Metanephros (tissue), 2 donors: ENCODE measurements at places on chromosomes 2 and 18. TPM values are rescaled to one million over a fixed set of nuclear protein-coding genes. Genes with fewer than 3 reads are reported as not detected.

Gene CAPN13
- total RNA-seq: 2.0 TPM

Gene CCBE1
- 30.7 TPM for total RNA-seq

Gene TRIM54
- total RNA-seq: 10.4 TPM

Gene PLB1
- 2.6 TPM for total RNA-seq

Gene CD207
- total RNA-seq: not detected

Gene CTLA4
- total RNA-seq: 0.29 TPM

Gene ANKRD29
- total RNA-seq: 2.0 TPM

Gene CNDP2
- 163 TPM for total RNA-seq

Gene IL36G
- not detected for total RNA-seq

Gene LGALSL
- 19.2 TPM for total RNA-seq

Gene MOGAT1
- not detected for total RNA-seq

Gene C18orf54
- total RNA-seq: 7.2 TPM

Gene SPEG
- total RNA-seq: 39.6 TPM

Gene FOXI3
- 0.06 TPM for total RNA-seq

Gene PJVK
- 5.1 TPM for total RNA-seq

Gene IL1RL2
- total RNA-seq: 1.2 TPM

Gene GKN2
- 0.53 TPM for total RNA-seq

Gene INHA
- total RNA-seq: 0.58 TPM

Gene ABCG8
- 1.4 TPM for total RNA-seq

Gene ASB18
- 2.0 TPM for total RNA-seq

Gene KCNK3
- total RNA-seq: 6.7 TPM

Gene TTC31
- 28.2 TPM for total RNA-seq

Gene DHRS9
- 1.1 TPM for total RNA-seq

Gene RSAD2
- 7.2 TPM for total RNA-seq

Gene ACOXL
- 0.99 TPM for total RNA-seq

Gene MGAT4A
- total RNA-seq: 24.2 TPM

Gene KCNG2
- 1.4 TPM for total RNA-seq

Gene REG3A
- not detected for total RNA-seq

Gene HOXD9
- 50.0 TPM for total RNA-seq
